Posterior vena cava (tissue), 2 donors: ENCODE measurements at places on chromosomes 1 and 21.

- DNase-seq: no peak
Measured at GRCh38 chr1:222618880-222619596, 1.1 kb downstream of the MIA3 start.

- no peak for DNase-seq
Measured at GRCh38 chr1:76949503-76949902, 82.2 kb downstream of the ST6GALNAC5 start.

DNA sequence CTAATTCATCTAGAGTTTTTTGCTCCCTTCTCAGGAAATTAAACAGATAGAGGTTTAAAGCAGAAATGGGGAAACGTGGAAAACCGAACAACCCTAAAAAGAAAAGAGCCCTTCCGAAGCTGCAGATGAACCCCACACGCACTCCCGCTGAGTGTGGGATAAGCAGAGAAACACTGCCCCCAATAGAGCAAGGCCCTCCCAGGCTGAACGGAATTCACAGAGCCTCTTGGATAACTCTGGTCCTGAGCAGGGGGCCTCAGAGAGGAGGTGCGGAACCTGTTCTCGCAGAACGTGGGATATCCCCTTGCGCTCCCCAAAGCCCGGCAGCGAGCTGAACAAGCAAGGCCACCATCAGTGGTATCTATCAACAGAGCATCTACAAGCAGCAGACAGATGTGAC lies 44.9 kb downstream of the SSBP3 start:
- no peak for DNase-seq

- DNase-seq: no peak
Measured at GRCh38 chr1:109274533-109275476, 8.1 kb downstream of the PSRC1 start.

DNA sequence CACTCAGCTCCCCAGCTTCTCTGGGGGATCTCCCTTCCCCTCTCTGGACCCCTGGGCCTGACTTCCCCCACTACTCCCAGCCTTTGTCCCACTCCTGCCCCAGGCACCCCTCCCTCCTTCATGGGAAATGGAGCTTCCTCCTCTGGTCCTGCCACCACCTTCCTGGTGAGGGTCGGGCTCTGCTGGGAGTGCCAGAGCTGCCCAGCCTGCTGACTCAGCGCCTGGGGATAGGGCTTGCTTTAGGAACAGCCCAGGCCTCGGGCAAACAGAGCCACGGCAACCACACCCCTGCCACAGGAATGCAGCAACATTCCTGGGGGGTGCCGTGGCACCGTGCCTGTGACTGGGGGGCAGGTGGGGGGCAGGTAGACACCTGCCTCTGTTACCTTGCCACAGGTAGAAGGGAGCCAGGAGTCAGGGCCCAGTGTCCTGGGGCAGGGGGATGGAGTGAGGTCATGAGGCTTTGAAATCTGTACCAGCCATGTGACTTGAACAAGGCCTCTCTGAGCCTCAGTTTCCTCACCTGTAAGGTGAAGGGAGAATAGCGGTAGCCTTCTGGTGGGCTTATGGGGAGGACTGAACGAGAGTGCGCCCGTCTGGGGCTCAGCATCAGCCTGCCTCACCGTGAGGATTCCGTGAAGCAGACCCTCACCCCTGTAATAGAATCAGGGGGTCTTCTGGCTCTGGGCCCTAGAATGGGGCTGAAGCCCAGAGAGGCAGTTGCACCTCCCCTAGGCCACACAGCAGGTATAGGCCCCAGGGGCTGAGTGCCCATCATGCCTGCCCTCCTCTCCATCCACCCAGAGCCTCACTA lies 17.8 kb upstream of the EPHA2 start:
- no peak for DNase-seq

DNA sequence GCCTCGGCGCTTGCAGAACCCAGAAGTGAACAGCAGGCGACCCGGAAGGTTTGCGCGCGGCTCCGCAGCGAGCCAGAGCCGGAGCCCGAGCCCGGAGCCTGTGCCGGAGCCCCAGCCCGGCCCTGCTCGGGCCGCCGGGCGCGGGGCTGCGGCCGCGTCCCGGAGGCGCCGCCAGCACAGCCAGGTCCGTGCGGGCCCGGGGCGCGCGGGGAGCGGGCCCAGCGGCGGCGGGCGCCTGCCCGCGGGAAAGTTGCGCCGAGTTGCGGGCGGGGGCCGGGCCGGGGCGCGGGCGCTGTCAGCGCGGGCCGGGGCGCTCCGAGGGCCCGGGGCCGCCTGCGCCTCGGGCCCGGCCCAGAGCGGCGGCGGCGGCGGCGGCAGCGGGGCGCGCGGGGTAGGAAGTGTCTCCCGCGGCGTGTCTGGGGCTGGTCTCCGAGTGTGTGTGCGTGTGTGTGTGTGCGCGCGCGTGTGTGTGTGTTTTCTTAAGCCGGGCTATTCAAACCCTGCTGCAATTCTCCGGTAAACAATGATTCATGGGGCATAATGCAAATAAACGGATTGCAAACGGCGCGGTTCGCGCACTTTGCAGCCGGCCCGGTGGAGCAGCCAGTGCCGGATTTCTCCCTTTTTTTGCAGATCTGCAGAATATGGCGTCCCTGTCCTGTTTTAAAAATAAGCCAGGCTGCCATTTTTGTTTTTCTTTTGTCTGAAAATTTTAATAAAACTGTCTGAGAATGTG lies at the start of gene ZNF362:
TSS of gene ZNF362 (plus strand) at position 22 of the 736 bp plus-strand sequence. CDS start 14,083 bp downstream, outside the sequence.
- DNase-seq: peak; percentile 85

DNA sequence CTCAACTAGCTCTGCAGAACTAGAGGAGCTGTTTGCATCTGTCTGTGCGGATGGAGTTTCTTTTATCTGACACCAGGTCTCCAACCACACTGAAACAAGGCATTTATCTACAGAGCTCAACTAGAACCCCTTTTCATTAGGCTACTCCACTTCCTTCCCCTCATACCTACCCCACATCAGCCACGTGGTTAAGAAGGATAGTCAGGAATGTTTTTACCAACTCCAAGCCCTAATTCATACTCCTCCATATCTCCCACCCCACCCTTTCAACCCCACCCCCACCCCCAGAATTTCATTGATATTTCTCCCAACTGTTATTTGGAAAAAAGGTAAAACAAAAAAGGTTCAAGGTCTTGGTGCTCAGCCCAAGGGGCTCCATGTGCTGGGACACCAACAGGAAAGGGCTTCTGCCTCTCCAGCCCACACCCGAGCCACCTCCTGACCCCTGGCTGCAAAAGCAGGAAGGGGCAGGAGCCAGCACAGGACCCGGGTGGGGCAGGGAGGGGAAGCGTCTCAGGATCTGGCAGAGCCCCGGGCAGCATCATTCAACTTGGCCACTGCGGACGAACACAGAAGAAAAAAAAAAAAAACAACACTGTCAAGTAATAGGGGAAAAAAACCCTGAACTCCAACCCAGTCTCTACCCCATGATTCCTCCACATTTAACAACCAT lies 7.0 kb downstream of the ENSA start:
- peak; percentile 84 for DNase-seq

- DNase-seq: no peak
Measured at GRCh38 chr1:219990782-219991510, 55.4 kb downstream of the EPRS1 start.

DNA sequence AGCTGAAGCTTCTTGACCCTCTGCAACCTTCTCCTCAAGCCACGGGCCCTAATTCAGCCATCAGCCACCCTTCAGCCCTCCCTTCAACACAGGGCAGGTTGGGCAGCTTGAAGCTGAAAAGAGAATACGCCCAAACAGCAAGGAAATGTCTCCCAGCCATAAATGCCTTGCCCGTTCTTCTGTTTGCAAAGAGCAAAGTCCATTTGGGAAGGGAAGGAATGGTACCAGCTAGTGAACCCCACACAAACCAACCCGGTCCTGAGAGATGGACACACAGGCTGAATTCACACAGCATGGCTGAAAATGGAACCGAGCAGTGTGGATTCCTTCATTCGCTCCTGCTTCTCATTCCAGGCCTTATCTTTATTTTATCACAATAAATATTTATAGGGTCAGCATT lies 11.5 kb downstream of the PLEKHA6 start:
- DNase-seq: no peak

GRCh38 chr1:61160526-61160925 lies 78.2 kb downstream of the NFIA start:
- DNase-seq: no peak

GRCh38 chr1:3065797-3066196 lies 3.2 kb upstream of the PRDM16 start:
- peak; percentile 57 for DNase-seq

DNA sequence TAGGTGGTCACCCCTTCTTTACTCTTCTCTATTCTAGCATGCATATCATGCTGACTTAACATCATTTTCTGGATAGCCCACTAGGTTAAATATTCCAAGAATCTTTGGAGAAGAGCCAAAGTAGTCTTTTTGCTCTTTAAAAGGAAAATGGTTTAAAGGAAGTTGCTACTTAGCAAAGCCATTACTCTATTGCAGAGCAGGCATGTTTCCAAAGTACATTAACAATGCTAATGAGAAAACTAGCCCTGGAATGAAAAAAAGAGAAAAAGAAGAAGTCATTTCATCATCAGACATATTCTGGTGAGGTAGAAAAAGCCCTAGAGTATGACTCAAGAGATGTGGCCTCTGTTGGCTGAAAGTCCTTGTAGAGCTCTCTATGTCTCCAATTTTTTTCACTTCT lies 74.0 kb downstream of the NUF2 start:
- no peak for DNase-seq

DNA sequence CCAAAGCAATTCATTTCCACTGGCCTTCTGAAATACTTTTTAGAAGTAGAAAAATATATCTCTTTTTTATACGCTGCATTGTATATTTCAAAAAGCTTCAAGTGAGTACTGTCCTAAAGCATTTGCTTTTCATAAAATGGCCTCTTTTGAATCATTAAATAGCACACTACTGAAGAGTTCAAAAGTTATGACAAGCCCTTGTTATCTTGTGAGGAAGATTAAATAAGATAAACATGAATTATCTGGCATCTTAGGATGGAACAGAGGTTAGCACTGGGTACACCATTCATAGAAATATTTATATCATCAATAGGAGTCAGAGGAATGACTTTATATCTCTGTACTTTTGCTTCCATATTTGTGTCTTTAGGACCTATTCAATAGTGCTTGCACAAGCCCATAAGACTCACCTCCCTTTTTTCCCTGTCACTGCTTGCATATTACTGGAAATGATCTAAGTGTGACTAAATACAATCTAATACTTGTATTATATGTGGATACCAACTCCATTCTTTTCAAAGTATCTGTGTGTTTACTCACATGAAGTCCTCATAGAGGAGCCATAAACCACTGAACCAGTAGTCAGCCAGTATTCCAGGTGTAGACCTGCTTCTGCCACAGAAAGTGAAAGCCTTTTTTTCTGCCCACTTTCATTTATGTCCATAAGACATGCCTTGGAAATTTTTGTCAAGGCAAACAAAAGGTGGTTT lies 274.2 kb upstream of the C1orf105 start:
- no peak for DNase-seq

DNA sequence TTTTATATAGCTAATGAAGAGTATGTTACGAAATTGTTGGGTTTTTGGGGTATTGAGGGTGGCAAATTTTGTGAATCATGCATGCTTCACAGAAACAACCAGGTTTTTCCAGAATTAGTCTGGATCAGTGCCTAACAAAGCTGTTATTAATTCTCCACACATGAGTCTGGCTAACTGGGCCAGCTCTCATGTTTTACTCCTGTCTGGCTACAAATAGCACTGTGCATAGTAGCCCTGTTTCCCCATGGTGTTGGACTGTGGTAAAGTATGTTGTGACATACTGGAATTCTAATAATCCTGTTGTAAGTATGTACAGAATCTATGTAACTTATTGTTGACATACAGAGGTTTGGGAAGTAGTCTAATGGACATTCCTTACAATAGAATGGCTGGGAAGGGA lies 35.8 kb downstream of the S100B start:
- no peak for DNase-seq

- DNase-seq: no peak
Measured at GRCh38 chr1:157181790-157182189, 43.6 kb upstream of the ETV3 start.

DNA sequence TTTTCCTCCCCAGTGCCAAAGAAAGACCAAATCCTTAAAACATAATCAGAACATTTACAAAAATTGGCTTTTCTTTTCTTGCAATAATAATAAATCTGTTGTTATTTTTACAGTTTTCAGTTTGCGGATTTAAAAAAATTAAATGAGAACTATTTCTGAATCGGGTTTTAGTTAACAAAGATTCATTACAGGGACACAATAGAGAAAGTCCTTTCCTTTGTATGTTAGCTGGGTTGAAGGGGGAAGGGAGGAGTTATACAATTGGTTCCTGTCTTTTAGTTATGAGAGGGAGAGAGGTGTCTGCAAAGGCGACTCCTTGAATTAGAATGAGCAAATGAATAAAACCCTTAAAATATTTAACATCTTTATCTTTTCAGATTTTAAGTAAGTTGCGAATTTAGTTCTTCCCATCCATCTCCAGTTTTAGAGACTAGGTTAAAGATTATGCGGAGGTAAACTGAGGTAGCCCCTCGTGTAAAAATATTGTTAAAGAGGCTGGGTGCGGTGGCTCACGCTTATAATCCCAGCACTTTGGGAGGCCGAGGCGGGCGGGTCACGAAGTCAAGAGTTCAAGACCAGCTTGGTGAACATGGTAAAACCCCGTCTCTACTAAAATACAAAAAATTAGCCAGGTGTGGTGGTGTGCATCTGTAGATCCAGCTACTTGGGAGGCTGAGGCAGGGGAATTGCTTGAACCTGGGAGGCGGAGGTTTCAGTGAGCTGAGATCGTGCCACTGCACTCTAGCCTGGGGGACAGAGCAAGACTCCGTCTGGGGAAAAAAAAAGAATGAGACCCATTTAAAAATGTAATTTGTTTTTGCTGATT lies 3.9 kb downstream of the SPEN start:
- no peak for DNase-seq

- no peak for DNase-seq
Measured at GRCh38 chr1:41416552-41417334, 55.5 kb downstream of the FOXO6 start.

DNA sequence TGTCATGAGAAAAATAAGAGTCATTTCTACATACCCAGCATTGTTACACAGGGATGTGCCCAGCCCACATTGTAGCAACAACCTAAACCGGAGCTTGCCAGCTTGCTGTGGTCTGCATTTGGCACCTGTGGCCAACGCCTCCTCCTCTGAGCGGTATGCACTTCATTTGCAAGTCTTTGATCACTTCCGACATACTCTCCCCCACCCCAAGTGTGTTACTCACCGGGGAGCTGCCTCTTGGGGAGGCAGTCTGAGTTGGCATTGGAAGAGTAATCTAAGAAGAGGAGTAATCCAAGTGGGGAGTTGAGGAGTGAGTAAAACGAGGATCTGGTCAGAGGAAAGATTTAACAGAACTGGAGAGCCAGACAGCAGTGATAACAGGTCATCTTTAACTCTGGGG lies 3.8 kb downstream of the BCL9 start:
- DNase-seq: no peak

GRCh38 chr1:156487862-156488261 lies 12.7 kb downstream of the MEF2D start:
- DNase-seq: no peak

- no peak for DNase-seq
Measured at GRCh38 chr1:40699787-40700186, 8.3 kb downstream of the NFYC start.

DNA sequence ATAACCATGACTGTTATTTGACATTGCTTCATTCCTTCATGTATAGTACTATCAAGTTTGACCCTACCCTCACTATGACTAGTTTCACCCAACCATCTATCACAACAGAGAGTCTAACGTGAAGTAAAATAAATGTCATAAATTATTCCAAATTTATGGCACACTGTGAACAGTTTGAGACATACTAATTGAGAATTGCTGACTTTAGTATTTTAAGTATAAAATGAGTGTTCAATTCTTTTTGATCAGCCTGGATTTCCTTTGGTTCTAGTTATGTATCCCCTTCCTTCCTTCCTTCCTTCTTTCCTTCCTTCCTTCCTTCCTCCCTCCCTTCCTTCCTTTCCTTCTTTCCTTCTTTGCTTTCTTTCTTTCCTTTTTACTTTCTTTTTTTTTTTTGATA lies 14.5 kb downstream of the CR1 start:
- DNase-seq: no peak

- DNase-seq: no peak
Measured at GRCh38 chr1:169892176-169892926, 1.3 kb downstream of the SCYL3 start.
